ENCODE measurements at places on chromosomes 11 and 22.
A peak's percentile ranks its signal among the peaks of the same experiment; 100 is the strongest.

- DNase-seq, result no peak
Observed at GRCh38 chr11:66055021-66055420, 2.9 kb downstream of the SF3B2 start.

- no peak for DNase-seq
Observed at GRCh38 chr11:63574856-63575602, 11.8 kb upstream of the PLAAT2 start.

DNA sequence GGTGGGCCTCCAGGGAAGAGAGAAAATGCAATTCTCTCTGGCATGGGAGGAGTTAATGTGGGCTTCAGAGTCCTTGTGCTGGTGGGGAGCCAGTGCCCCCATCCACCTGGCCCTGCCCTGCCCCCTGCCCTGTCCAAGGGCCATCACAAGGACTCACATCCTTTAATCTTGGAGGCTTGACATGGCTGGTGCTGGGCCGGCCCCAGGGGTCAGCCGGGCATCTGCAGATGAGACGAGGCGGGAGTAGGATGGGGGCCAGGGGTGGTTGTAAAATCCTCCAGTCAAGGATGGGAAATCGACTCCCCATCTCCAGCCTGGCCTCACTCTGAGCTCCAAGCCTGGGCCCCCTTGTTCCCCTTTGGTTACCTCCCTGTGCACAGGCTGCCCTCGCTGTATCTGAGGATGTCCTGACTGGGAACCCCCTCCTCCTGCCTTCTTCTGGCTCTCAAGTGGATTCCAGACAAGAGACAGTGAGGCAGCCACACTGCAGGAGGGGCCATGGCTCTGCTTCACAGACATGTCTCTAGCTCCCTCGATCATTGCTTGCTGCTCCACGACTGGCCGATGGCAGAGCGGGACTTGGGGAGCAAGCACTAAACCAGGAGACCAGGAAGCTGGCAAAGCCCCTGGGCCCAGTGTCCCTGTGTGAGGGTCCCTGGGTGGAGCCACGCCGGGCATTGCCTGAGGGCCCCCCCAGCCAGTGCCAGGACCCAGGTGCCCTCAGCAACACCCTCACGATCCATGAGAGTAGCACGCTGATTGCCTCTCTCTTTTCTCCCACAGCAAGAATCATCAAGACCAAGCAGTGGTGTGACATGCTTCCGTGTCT lies 1120.5 kb downstream of the BRD1 start:
- no peak for DNase-seq

- DNase-seq, result no peak
Observed at GRCh38 chr22:39927544-39927943, 26.7 kb downstream of the GRAP2 start.

DNA sequence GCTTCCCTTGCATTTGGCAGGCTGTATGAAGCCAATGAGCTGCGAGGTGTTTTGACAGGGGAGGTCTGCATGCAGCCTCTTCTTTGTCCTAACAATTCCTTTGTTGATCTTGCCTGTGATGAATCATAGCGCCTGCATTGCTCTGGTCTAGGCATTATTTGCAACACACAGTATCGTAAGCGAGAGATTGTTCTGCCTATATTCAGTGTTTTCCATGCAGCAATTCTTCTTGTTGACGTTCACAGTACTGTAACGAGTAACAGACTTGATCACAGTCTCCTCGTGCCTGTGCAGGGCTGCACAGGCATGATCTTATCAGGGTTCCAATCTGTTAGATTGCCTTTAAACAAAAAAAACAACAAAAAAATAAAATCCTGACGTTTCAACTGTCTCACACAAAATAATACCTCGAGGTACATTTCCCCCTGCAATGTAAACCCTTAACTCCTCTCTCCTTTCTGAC lies 13.9 kb upstream of the ADSL start:
- no peak for DNase-seq

GRCh38 chr11:113160808-113161124 lies 153.6 kb upstream of the TTC12 start:
- no peak for DNase-seq

GRCh38 chr22:38874529-38875222 lies 2.7 kb upstream of the CBX6 start:
- DNase-seq, result no peak

GRCh38 chr11:131874070-131874469 lies 503.7 kb downstream of the NTM start:
- no peak for DNase-seq

GRCh38 chr11:72482211-72482812 lies 48.0 kb upstream of the CLPB start:
- peak; percentile 48 for DNase-seq

- no peak for DNase-seq
Observed at GRCh38 chr22:35995348-35995747, 33.3 kb downstream of the RBFOX2 start.

DNA sequence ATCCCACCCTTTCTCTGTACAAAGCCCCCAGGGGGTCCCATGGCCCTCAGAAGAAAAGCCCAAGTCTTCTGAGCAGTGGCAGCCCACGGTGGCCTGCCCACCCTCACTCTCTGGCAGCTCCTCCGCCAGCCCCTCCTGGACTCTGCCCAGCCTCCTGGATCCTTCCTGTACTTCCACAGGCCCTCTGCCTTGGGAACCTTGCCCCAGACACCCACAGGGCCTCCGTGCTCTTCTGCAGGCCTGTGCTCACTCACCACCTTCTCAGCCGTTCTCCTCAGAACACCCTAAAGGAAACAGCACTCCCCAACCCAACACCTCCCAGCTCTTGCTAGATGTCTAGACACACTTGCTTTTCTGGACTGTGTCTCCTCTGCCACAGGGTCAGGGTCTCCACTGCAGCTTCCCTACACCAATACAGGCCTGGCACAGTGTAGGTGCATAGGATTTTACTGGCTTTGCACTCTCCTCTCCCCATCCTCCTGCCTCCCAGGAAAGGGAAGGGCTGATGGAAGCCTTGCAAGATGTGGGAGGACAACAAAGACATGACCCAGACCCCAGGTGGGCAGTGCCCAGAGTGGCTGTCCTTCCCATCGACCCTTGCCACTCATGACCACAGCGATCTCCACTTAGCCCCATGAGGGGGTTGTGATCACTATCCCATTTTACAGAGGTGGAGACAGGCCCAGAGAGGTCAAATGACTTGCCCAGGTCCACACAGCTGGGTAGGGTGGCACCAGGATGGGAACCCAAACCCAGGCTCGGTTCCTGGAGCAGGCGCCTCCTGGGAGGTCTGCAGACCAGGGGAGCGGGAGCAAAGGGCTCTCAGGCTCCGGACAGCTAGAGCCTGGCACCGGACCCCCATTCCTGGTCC lies 2.0 kb downstream of the SCARF2 start:
- no peak for DNase-seq

- DNase-seq, result no peak
Observed at GRCh38 chr11:122273476-122274191, 157.6 kb upstream of the BLID start.

DNA sequence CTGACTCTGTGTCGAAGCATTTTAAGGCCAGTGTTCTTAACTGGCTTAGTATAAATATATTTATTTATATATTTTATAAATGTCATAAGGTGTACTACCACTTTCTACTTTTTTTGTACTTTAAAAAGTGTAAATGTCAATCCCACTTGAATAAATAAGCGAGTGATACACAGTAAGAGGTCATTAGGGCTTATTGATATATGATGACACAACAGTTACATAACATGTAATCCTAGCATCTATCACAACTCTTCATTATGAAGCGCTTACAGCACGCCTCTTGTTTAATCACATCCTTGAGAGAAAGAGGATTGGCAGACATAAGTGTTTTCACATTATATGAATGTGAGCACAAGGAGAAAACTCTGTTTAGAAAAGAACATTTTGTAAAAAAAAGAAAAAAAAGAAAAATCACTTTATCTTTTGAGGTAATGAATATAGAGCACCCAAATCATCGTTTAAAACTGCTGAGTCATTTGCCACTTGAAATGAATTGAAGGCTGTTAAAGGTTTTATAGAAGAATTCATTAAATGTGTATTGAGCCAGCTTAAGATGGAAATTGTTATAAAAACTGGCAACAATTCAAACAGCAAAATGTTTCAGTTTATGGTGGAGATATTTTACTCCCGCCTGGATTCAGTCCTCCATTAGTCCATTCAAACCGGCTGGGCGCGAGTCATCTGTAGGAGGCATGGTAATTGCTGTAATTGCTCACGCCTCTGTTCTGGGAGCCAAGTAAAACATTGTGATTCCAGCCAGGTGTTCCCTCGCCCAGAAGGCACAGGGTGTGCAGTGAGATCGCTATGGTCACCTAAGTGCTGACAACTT lies 627.3 kb upstream of the KIRREL3 start:
- no peak for DNase-seq

DNA sequence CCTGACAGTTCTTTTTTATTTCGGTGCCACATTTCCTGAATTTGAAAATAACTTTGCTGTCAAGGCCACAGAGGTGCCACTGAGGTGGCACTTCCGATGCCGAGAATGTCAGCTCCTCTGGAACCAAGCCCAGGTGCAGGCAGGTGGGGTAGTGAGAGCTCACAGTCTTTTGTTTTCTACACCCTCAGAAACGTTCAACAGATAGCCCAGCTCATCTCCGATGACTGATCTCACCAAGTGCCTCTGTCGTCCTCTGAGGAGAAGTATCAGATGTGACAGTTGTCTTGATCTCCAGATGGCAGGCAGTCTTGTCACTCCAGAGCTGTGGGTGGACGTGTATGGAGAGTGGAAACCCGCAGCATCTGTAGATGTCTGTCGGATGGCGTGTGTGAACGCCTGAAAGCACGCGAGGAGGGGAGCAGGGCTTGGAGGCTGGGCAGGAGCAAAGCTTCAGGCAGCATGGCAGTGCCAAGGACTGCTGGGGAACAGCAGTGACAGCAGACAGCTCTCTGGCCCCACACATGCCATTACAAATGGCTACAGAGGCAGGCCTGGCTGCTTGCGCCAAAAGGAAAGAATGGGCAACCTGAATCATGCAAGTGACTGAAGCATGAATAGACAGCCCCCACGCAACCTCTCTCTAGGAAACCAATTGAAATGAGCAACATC lies 877.0 kb downstream of the OPCML start:
- DNase-seq, result no peak

GRCh38 chr11:131579932-131580387 lies 209.5 kb downstream of the NTM start:
- no peak for DNase-seq

GRCh38 chr11:133826866-133827265 lies 18.4 kb downstream of the SPATA19 start:
- DNase-seq, result no peak

GRCh38 chr11:66886671-66887221 lies 29.9 kb downstream of the LRFN4 start:
- no peak for DNase-seq

All from activated T-cell treated with anti-CD3 and anti-CD28 coated beads, Interleukin-2, amount 50 U/mL, for 48 hours (primary cell).